ENCODE measurements at places on chromosomes 13 and 19. TPM values are rescaled to one million over a fixed set of nuclear protein-coding genes. Genes with fewer than 3 reads are reported as not detected.

The FCGBP gene
- 3.8 TPM for total RNA-seq

The KIR2DL4 gene
- total RNA-seq: not detected

The RFX1 gene
- total RNA-seq: 13.8 TPM

The PSG1 gene
- total RNA-seq: not detected

The FPR3 gene
- not detected for total RNA-seq

The COL4A1 gene
- total RNA-seq: 0.07 TPM

The BLOC1S3 gene
- 5.1 TPM for total RNA-seq

The ANKRD24 gene
- total RNA-seq: 2.5 TPM

The FXYD3 gene
- not detected for total RNA-seq

The ZNF226 gene
- 16.9 TPM for total RNA-seq

The TMPRSS9 gene
- total RNA-seq: not detected

The NKPD1 gene
- 0.17 TPM for total RNA-seq

The ERFL gene
- 0.99 TPM for total RNA-seq

DNA sequence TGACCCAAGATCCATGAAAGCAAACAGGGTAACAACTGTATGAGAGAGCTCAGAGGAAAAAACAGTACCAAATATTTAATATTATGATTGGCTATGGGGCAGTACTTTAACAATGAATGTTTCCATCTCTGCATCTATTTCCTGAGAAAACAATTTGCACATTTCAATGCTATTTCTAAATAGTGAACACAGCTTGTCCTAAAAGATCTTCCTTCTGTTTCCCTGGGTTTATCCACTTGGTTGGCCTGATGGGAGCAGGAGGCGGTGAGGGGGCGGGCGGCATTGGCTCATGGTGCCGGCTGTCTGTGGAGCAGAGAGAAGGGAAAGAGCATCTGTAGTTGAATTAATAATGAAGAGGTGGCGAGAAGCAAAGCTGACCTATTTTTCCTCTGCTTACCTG lies 291.4 kb downstream of the DCLK1 start:
- DNase-seq: no peak

- DNase-seq: no peak
These were observed 7.4 kb upstream of the IL17D start for GRCh38 chr13:20696073-20696472.

- DNase-seq: no peak
These were observed 10.6 kb upstream of the SOX1 start for GRCh38 chr13:112056284-112056727.

DNA sequence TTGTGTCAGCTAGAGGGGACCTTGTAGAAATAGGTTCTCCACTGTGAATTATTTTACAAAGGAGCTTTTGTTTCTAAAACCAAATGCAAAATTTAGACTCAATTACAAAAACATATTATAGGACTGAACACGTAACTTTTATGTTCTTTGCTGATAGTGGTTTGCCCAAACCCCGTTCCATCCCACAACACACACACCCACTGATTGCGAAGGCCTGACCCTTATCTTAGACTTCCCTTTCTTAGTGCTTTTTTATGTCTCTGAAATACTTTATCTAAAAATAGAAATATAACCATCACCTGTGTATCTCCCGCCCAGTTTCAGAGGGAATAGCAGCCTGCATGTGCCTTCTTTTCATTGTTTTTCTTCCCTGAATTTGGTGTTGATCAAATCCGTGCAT lies 13.0 kb downstream of the CCNA1 start:
- no peak for DNase-seq

GRCh38 chr13:94020833-94021232 lies 458.6 kb downstream of the DCT start:
- DNase-seq: no peak

GRCh38 chr13:30481241-30481760 lies 15.6 kb upstream of the HMGB1 start:
- no peak for DNase-seq

- peak; percentile 31 for DNase-seq
These were observed at the start of gene DAZAP1 for GRCh38 chr19:1407528-1408299. Gene DAZAP1 (plus strand): TSS chr19:1407586. CDS start chr19:1407774, 188 bp downstream.

GRCh38 chr13:44848920-44849676 lies 140.2 kb downstream of the NUFIP1 start:
- DNase-seq: no peak

DNA sequence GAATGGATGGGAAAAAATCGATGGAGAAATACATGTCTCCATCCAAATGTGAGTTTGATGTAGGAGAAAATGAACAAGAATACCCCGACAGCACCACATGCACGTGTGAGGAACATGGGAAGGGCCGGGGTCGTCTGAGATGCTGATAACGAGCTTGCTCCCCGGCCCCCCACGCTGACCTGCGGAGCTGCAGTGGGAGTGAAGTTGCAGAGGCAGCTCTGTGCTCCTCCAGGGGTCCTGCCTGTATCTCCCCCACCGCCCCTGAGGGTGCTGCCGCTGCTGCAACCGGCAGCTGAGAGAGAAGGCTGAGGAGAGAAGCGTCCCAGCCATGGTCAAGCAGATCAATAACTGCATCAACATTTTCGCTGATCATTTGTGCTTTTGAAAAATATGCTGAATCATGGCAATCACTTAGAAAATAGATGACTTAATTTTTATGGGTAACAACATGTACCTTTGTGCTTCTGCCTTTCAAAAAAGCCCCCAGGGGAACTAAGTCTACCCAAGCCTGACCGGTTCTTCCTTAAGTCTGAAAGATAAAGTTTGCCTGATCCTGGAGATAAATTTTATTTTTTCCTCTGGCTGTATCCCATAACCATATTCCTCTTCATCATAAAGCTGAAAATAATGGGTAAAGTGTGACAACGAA lies 18.2 kb upstream of the NAXD start:
- DNase-seq: no peak

- no peak for DNase-seq
These were observed 395.8 kb upstream of the MIR17HG start for GRCh38 chr13:90951663-90952062.

GRCh38 chr19:46371371-46371901 lies 24.5 kb downstream of the PPP5C start:
- peak; percentile 34 for DNase-seq

DNA sequence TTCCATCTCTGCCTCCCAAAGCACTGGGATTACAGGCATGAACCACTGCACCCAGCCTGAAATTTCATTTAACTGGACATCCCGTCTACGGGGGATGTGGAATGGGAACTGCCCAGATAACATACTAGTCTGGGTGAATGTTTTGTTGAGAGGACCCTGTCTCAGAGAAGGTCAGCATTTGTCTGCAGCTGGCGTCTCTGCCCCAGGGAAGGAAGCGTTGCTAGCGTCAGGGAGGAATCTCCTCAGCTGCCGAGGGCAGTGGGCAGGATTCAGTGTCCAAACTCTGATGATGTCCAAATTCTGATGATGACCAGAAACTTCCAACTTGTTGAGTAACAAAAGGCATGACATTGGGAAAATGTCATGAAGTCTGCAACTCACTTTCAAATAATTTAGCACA lies 3.1 kb downstream of the NXNL1 start:
- no peak for DNase-seq

GRCh38 chr19:5547881-5548280 lies 19.9 kb downstream of the TINCR start:
- peak; percentile 48 for DNase-seq

GRCh38 chr13:65470781-65471180 lies 1759.4 kb downstream of the PCDH9 start:
- no peak for DNase-seq

- no peak for DNase-seq
These were observed 3.0 kb downstream of the CERS4 start for GRCh38 chr19:8212212-8212611.

- no peak for DNase-seq
These were observed 394.1 kb upstream of the SLITRK6 start for GRCh38 chr13:86193281-86193680.
